ENCODE measurements at places on chromosomes 3 and 15.
A peak's percentile ranks its signal among the peaks of the same experiment; 100 is the strongest.

DNA sequence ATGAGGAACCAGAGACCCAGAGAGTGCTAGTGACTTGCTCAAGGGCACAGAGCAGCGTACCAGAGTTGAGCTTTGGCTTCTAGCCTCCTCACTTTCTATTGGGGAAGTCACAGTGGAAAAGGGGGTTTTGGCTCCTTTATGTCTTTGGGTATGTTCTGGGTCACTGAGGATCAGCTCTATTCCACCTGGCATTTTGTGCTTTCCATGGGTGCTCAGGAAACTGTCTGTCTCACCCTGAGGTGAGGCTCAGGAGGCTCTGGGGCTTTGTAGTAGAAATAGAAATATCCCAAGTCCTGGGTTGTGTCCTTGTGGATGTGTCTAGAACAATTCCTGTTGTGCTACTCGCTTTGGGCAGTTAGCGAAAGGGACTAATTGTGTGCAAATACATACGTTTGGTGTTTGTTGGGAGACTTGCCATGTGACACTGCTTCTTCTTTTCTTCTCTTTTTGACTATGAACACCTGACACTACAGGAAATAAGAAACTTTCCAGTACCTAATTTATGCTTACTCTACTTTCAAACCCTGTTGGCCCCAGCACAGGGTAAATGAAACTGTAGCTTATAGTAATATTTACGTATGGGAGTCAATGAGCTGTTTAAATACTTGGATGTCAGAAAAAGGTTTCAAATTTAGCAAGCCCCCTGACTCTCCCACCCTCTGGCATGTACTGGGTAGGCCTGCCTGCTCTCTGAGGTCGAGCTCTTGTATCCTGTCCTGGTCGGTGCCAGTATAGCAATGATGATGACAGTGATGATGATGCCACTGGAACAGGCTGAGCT, 35.6 kb downstream of the SMAD3 start:
- no peak for DNase-seq

GRCh38 chr3:127177226-127177625, 15.7 kb upstream of the PRR23E start:
- DNase-seq, result no peak

- DNase-seq, result no peak
These were observed 5.4 kb downstream of the IFT122 start for GRCh38 chr3:129445471-129445870.

DNA sequence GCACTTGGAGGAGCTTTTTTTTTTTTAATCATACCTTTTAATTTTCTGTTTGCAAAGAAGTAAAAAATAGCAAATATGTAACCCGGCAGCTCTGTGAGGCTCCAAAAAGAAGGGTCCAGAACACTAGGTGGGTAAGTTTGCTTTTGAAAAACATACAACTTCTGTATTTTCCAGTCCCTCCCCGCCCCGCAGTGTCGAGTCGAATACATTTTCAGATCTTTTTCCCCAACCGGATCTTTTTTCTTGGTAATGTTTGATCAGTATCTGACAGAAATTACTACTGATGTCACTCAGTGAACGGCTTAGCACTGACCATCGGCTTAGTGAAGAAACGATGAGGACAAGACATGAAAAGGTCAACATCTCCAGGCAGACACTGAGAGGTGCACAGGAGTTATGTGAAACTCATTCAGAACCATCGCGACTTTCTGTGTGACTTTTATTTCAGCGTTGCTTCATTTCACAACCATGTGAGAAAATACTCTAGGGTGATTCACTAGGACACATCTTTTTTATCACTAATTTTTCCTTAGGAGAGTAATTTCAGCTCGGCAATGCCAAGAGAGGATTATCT, 11.0 kb downstream of the ISL2 start:
- DNase-seq, result no peak

DNA sequence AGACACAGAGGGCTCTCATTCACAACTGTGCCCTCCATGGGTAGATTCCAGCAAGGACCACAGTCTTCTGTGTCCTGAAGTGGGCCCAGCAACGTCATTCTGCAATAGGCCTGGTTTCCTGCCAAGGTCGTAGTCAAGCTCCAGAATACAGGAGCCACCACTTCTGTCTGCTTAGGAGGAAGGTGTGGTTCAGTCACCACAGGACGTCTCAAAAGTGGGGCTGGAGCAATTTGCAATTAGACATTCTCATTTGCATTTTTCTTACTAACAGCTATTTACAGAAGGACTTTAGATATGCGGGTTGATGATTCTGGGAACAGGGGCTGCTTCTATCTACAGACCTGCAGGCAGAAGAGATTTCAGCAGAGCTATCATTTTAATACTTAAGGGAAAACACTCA, 58.7 kb upstream of the MYRIP start:
- no peak for DNase-seq

DNA sequence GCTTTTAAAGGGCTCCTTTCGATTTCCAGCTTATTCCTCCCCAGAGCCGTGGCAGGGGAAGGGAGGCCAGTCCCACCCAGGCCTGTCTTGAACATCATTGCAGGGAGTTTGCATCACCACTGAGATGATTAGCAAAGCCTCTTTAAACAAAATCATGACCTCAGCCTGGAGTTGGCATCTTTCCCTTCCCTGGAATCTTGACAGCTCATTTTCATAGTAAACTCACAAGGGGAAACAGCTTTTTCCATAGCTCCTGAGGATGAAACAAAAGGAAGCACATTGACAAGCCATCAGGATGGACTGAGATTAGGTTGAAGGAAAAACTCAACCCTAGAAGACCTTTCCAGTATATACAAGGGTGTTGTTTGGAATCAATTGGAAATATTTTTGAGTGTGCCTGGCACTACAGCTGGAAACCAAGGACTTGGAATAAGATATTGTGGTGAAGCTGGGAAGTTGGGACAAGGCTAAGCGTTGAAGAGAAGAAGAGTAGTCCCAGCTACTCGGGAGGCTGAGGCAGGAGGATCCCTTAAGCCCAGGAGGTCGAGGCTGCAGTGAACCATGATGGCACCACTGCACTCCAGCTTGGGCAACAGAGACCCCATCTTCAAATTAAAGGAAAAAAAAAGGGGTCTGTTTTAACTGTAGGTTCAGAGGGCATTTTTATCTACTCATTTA, 3.1 kb upstream of the LARP6 start:
- peak; percentile 99 for DNase-seq

- no peak for DNase-seq
These were observed 43.5 kb downstream of the RAB8B start for GRCh38 chr15:63232943-63233342.

GRCh38 chr15:48657950-48658591, 12.6 kb upstream of the FBN1 start:
- no peak for DNase-seq

DNA sequence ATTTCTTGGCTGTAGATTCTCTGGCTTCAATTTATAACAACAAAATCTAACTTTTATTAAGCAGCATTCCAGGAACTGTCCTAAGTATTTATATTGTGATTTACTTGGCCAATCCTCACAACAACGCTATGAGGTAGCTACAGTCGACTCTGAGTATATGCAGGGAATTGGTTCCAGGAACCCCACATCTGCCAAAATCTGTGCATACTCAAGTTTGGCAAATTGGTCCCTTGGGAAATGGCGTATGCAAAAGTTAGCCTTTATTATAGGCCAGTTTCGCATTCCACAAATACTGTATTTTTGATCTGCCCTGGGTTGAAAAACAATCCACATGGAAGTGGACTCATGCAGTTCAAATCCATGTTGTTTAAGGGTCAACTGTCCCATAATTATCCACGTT, 53.9 kb downstream of the RAP2B start:
- no peak for DNase-seq

All from HS-5 (cell line).